ENCODE measurements at places on chromosomes 1 and 21.
A peak's percentile ranks its signal among the peaks of the same experiment; 100 is the strongest.

GRCh38 chr1:234565132-234565531 is 44.8 kb downstream of the IRF2BP2 start:
- no peak for DNase-seq

DNA sequence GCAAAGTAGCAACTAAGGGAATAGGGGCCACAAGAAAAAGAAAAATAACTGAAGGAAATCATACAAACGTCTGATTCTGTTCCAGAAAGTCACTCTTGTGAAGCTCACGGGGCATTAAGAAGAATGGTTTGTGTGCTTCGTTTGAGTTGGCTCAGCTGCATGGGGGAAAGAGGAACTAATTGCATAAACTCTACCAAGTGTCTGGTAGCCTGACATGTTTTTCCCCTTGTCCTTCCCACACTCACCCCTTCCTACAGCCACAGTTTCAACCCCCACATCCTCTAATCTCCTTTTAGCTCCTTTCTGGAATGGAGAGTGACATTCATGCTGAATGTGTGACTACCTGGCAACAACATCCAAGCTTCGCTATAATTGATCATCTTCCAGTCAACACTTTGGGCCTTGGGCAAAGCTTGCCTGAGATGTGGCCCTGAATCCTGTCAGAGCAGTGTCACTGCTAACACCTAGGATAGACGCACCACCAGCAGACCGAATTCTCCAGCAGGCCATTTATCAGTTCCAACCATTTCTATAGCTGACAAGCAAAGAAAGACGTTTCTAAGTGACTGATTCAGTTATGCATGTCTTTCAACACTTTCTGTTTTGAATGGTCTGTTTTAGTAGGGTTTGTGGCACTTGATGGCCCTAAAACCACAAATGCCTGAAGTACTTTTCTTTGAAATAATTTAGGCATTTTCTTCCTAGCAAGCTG is 439.6 kb downstream of the TTLL7 start:
- DNase-seq, result no peak

DNA sequence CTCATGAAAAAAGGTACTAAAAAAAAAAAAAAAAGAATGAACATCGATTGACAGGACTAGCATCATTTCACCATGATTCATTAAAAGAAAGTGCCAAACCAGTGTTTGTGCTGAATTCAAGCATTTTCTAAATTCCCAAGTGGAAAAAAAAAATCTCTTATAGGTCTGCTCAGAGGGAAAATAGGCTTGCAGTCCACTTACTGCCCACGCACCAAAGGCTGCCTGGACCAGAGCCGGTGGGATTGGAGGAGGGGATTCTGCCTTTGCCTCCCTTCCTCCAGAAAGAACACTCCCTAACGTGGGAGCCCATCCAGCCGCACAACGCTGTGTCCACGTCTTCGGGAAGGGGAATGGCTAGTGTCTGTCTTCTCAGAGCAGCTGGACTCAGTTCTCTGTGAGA is 5.5 kb upstream of the TRAPPC10 start:
- no peak for DNase-seq

GRCh38 chr1:233356705-233356987 is 29.1 kb downstream of the MAP3K21 start:
- no peak for DNase-seq

GRCh38 chr21:33196941-33197374 is 32.8 kb upstream of the IFNAR2 start:
- DNase-seq, result no peak

- DNase-seq, result no peak
These were observed 133.3 kb upstream of the SYT6 start for GRCh38 chr1:114286960-114287359.

- no peak for DNase-seq
These were observed 28.4 kb upstream of the FHAD1 start for GRCh38 chr1:15218287-15219279.

DNA sequence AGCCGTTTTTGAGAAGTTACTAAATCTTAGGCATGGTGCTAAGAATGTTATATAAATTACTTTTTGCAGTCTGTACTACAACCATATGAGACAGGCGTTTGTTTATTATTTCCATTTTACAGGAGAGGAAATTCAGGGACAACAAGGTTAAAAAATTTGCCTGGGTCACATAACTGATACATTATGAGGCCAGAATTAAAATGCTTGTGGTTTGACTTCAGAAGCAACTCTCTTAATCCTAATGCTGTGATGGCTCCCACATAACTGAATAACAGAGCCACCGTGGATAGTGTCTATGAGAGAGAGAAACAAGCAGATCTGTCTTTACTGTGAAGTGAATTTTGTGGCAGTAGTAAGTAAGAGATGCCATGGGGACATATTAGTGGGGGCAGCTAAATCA is 184.9 kb downstream of the NCAM2 start:
- DNase-seq, result no peak

GRCh38 chr1:117673405-117673804 is 67.6 kb downstream of the TENT5C start:
- DNase-seq, result no peak

DNA sequence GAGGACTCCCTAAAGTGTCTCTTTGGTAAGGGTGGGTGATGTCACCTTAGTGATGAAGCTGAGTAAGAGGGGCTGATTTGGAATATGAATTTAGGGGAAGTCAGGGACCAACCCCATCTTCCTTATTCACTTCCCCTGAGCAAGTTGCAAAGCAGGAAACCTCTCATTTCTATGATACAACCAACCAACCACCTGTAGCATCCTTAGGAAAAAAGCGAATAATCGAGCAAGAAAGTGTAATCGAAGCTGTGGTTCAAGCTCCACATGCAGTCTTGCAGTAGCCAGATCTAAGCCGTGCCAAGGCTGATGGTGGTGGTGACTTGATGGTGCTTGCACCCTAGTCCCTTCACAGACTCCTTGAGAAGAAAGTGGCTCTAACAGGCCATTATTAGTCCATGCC is 3.2 kb downstream of the TEX35 start:
- no peak for DNase-seq

DNA sequence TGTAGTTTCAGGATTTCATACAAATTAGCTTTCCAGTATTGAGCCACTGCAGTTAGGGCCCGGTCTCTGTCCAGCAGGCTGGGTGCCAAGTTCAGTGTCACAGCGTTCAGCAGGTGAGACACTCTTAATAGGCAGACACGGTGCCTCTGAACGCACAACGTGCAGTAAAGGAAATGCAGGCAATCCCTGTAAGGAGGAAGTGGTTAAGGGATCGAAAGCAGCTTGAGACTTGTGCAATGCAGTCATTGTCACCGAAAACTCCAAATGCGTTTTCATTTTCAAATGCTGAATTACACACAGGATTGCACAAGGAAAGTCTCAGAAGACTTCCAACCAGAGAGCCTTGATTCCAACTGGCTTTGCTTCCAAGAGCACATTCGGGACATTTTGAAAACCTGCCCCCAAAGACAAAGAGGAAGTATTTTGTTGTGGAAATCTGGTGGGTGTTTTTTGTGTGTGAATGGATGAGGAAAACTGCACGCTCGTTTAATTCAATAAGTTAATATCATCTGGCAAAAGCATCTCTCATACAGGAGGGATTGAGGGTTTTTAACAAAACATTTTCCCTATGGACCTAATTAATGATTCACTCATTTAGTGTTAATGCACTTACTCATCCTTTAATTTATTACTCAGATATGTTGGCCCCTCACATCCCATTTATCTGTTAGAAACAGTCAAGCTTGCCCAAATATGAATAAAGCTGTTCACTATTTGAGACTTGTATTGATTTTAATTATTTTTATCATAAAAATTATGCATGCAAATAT is 61.6 kb downstream of the PTGS2 start:
- DNase-seq, result peak; percentile 45

- DNase-seq, result no peak
These were observed 17.1 kb downstream of the ADAMTS5 start for GRCh38 chr21:26949830-26950229.

- DNase-seq, result no peak
These were observed 45.2 kb downstream of the AJAP1 start for GRCh38 chr1:4699376-4700301.

DNA sequence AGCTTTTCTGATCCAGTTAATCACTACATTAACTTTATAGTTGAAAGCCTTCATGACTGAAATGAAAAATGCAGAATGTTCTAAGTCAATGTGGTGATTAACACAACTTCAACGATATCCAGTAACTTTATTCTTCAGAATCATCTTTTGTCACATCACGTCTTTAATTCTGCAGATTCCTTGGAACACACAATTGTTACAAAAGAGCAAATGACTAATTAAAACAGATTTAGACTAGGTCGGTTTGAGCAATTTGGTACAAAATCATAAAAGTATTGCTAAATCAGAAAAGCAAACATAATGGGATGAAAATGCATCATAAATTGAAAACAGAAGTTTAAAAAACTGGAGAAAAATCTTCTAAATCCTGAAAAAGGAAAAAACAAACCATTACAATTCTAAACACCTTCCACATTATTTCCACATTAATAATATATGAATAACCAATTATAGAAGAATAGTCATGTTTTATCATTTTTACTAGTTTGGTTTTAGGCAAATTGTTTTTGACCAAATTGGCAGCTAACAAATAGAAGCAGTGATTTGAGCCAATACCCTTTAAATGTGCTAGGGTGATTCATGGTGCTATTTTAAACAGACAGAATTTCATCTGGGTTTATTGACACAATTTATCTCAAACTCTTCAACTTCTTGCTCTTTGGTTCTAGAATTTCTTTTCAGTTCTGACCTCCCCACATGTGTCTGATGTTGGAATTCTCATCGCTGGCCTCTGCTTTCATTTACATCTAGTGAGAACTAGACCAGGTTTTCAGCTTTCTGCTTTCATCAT is 468.1 kb upstream of the PTBP2 start:
- no peak for DNase-seq

- no peak for DNase-seq
These were observed 380.6 kb upstream of the NEGR1 start for GRCh38 chr1:72662918-72663317.

DNA sequence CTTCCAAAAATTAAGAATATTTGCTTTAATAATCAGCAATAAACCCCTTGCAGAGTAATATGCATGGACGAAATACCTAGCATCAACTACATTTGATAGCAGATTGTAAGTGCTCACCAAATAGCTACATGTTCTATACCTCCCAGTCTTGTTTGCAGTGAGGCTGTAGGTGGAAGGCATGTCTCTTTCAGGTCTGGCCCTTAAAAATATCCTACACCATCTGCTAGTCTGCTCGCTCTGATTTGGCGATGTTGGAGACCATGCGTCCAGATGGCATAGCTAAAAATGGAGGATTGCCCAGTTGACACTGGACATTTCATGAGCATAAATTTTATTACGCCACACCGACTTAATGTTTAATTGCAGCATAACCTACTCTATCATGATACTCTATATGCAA is 47.1 kb downstream of the SSX2IP start:
- DNase-seq, result no peak

DNA sequence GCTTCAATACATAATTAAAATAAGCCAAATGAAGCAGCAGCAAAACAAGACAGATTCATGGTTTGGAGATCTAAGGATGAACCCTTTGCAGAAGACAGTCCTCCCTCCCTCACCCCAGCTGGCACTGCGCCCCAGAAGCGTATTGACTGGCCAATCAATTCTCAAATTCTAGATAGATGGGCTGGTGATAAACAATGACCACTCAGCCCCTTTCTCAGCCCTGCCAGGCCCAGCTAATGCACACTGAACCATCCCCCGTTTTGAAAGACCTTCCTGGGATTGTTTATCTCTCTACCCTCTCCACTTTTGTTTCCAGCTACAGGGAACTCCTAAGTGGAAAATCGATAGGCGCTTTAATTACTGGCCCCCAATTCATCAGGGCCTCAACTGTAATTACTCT is 29.0 kb downstream of the TNR start:
- DNase-seq, result no peak

GRCh38 chr1:47729685-47730084 is 267.5 kb downstream of the TRABD2B start:
- DNase-seq, result no peak

DNA sequence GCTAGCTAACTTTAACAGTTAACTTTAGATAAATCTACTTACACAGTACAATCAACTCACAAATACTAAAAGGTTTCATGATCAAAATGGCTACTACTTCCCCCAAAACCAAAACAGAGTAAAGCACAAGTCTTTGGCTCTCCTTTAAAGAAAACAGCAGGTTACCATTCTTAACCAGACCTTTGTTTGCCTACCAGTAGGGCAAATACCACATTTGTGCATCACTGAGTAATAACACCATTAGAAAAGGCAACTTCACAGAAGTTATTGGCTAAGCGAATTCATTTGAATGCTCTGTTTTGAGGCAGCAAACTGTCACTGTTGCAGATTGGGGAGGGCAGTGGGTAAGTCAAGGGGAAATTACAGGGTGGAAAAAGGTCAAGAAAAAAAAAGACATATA is 17.3 kb upstream of the SERPINC1 start:
- no peak for DNase-seq

DNA sequence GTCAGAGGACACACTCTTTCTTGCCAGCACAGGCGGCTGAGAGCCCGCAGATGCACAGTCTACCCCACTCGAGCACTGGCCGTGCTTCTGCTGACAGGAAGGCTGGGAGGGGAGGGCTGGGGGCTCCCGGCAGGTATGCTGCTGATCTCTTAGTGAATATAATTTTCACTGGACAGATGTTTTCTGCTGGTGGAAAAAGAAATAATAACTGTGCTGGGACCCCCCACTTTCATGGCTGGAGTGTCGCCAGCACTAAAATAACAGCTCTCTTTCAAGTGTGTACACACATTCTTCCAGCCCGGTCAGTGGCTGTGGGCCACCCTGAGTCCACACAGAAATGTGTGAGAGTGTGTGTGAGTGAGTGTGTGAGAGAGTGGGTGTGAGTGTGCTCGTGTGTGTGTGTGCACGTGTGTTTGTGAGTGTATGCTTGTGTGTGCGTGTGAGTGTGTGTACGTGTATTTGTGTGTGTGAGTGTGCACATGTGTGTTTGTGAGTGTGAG is 167.7 kb upstream of the USP24 start:
- no peak for DNase-seq

- no peak for DNase-seq
These were observed 833.4 kb upstream of the ADGRL4 start for GRCh38 chr1:79839882-79840281.

GRCh38 chr21:37565530-37566223 is 199.1 kb downstream of the DYRK1A start:
- DNase-seq, result no peak

GRCh38 chr1:209323743-209324142 is 259.8 kb upstream of the CAMK1G start:
- no peak for DNase-seq

DNA sequence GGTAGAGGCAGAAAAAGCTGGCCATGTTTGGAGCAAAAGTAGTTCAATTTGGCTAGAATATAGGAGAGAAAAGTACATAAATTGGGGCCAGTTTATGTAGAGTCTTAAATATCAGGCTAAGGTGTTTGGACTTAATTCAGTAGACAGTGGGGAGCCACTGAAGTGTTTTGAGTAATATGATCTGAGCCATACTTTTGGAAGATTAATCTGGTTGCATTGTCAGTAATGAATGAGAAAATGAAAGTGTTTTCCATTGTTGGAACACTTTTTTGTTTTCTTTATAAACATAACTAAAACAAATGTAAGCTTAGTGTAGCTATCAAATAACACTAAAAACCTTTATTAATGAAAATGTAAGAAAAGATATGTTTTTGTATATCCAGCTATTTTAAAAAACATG is 42.1 kb downstream of the POU2F1 start:
- DNase-seq, result no peak

GRCh38 chr1:92804721-92805201 is 19.9 kb upstream of the EVI5 start:
- no peak for DNase-seq
